DMS79 (cell line): ENCODE measurements at places on chromosomes 12 and 14.

- DNase-seq: no peak
Observed at GRCh38 chr12:108734200-108734906, 3.0 kb upstream of the CORO1C start.

- no peak for DNase-seq
Observed at GRCh38 chr14:97377550-97377949, 580.4 kb downstream of the VRK1 start.

GRCh38 chr12:79423560-79423959 is 267.2 kb downstream of the PAWR start:
- no peak for DNase-seq

GRCh38 chr12:93916402-93916801 is 232.0 kb upstream of the PLXNC1 start:
- DNase-seq: no peak

- no peak for DNase-seq
Observed at GRCh38 chr12:67082221-67082620, 186.9 kb upstream of the CAND1 start.
